ENCODE measurements at places on chromosomes 12 and 14.
A peak's percentile ranks its signal among the peaks of the same experiment; 100 is the strongest.

- DNase-seq, result no peak
These were observed 168.1 kb upstream of the PRICKLE1 start for GRCh38 chr12:42757624-42758119.

- DNase-seq, result no peak
These were observed 2.3 kb downstream of the JDP2 start for GRCh38 chr14:75430116-75430515.

DNA sequence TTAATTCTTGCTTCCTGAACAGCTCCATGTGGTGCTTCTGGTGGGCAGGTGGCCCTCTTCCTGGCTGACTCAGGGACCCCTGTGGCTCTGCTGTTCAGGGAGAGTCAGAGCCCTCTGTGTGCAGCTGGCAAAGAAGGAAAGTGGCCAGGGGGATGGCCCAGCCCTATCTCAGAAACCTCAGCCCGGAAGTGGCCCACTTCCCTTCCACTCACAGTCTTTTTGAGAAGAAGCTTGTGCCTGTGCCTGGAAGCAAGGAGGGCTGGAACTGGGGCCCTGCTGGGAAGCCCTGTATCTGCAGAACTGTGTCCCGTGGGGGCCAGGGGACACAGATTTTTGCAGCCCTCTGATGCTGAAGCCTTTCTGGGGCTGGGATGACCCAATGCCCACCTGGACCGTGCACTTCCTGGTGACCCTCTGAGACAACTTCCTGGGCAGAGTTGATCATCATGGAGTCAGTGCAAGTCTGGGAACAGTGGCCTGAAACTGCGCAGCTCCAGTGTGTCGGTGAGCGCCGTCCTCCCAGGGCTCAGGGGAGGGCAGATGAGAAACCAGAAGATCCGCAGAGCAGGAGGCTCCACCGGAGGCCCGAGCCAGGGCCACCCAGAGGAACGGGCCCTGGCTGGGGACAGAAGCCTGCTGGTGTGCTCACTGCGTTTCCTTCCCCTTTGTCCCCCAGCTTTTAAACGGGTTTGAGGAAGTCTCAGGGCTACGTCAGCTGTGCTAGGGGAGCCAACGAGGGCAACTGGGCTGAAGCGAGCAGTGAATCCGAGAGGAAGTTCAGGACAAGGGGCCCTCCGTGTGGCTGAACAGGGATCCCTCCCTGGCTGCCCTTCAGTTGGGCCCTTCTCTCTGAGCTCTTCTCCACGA, 217.4 kb upstream of the RTL1 start:
- DNase-seq, result no peak

GRCh38 chr14:39857376-39858055, 425.3 kb upstream of the FBXO33 start:
- no peak for DNase-seq

- no peak for DNase-seq
These were observed 88.2 kb downstream of the DUSP16 start for GRCh38 chr12:12474471-12474928.

DNA sequence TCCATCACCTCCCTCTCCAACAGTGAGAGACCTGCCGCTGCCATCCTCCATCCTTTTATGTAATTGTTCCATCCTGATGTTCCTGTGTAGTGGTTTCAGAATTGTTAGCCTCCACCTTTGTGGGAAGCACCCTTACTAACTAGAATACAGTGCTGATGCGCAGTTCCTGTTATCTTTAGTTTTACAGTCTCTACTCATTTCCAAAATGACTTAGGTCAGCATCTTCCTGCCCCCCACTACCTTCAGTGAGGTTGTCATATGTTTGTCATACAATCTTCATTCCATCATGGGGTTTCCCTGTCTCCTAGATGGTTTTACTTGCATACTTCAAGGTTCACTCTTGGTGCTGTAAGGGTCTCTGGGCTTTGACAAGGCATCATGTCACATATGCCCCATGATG, 69.8 kb downstream of the EML1 start:
- DNase-seq, result no peak

GRCh38 chr12:62766496-62766895, 168.5 kb downstream of the PPM1H start:
- no peak for DNase-seq

GRCh38 chr12:128755566-128755965, 68.2 kb downstream of the SLC15A4 start:
- no peak for DNase-seq

DNA sequence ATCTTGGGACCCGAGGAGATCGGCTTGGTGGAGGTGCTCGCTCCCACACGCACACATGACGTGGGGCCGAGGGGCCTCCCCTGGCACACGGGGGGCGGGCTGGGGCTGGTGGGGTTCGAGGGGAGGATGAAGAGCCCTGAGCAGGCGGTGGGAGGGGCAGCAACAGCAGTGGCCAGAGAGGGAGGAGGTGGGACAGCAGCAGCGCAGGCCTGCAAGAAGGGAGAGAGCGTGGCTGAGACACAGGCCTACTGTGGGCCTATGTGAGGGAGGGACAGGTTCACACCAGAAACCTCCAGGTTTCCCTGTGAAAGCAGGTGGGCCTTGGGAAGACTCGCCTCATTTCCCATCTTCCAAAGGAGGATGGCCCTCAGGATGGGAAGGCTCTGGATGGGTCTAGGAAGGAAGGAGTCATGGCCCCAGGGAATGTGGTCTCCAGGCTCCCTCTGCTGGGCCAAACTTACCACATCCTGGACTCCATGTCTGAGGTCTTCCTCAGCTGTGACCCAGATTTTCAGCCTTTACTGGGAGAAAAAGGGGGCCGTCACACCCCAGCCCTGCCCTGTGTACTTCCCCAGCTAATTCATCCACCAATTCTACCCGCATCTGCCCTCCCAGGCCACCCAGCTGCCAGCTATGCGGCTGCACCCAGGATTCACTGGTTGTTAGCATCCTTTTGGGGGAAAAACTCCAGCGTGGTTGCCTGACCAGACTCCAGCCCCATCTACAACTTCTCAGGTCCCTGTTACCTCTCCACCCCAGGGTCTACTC, 2.8 kb downstream of the PIANP start:
- DNase-seq, result no peak

DNA sequence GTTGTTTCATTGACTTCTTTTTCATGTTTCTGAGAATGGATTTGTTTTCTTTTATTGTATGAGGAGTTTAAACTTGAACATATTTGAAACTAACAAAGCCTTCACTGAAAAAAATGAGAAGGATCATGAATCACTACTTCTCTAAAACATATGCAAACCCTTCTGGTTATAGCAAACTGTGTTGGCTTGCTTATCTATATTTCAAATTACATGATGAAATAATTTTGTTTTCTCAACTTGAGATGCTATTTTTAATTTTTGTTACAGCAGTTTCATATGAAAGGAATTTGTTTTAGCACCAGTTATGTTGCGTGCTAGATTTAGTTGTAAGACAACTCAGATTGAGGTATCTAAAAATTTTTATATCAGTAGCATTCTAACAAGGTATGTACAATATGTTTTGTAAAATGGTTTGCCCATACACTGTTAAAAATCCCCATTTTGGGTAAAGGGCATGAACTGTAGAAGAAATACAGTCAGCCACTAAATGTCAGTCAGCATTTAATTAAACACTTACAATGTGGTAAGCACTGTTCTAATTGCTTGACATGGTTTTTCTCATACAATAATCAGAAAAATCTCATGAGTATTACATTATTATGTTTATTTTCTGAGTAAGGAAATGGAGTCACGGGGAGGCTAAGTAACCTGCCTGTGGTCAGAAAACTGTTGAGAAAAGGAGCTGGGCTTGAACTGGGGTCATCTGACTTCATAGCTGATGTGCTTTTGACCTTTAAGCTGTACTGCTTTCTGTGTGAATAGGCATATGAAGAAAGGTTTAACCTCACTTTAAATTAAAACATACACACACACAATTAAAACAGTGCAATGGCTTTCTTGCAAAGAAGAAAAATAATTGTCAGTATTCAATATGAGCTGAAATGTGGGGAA, 105.7 kb downstream of the PLEKHA5 start:
- no peak for DNase-seq

DNA sequence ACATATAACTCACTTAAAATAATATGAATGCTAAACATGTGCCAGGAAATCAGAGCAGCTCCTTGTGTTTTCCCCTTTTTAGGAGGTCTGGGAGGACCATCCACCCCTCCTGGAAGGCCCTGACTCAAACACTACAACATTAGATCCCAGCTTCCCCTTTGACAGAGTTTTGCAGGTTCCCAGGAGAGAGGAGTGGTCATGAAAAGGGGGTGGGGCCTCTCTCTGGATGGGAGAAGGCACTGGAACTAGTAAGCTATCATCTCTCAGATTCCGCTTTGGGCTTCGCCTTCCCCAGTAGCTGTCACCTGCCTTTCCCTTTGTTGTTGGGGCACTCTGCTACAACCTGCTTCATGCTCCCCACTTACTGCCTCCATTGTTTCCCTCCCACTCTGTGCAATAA, 149.2 kb downstream of the ZFP36L1 start:
- no peak for DNase-seq

- DNase-seq, result no peak
These were observed 190.2 kb upstream of the BTG1 start for GRCh38 chr12:92335831-92336230.

DNA sequence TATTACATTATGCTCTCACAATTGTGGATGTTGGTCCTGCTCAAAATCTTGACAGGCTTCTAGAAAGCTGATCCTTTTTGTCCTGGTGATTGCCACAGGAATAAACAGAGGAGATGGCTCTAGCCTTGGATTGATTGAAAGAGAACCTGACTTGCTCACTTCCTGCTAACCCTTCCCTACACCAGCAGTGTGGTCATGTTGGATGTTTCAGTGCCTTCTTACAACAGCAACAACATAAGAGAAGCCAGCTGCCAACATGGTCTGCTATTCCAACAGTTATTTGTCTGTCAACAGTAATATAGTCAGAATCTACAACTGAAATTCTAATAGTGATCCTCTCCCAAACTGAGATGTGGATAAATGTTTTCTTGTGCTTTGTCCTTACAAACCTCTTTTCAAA, 311.6 kb upstream of the DIO2 start:
- no peak for DNase-seq

DNA sequence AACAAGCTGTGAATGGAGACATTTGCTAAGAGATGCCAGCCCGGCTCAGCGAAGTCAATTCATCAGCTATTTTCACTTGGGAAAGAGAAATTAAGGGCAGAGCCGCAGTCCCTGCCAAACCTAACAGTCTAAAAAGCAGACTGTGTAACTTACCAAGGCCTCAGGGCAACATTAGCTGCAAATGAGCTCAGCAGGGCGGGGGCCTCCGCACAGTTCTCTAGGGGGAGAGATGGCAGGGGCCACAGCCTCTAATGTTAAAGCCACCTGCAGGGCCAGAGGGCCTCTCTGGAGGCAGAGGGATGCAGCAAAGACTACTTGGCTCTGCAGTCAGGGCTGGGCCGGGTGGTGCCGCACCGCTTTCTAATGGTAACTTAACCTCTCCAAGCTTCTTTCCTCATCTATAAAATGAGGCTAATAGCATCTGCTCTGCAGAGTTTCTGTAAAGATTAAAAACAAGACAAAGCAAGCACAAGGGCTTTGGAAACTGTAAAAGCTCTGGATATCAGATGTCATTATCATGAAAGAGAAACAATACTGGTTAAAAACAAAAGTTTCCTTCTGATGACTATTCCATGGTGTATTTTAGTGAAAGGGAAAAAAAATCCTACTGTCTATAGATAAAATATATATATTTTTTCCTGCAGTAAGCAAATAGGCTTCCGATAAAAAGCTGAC, 13.4 kb upstream of the GPRC5A start:
- DNase-seq, result no peak

GRCh38 chr12:132414634-132415326, 75.2 kb upstream of the FBRSL1 start:
- DNase-seq, result peak; percentile 52

GRCh38 chr14:52550661-52551060, 1.6 kb downstream of the TXNDC16 start:
- no peak for DNase-seq

DNA sequence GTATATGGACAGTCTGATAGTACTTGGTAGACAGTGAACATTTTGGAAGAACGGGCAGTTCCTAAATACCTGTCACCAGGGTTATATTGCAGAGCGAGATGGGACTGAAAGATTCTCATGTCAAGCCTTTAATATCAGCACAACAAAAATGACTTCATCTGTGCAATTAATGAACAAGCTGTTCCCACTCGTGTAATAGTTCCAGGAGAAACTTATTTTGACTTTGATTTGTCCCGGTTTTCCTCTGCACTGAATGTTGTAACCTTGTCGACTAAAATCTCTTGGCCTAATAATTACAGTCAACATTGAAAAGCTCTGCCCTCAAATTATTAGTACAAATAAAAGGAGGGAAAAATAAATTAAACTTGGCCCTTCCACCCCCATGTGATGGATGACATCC, 79.5 kb downstream of the WASHC3 start:
- DNase-seq, result no peak

DNA sequence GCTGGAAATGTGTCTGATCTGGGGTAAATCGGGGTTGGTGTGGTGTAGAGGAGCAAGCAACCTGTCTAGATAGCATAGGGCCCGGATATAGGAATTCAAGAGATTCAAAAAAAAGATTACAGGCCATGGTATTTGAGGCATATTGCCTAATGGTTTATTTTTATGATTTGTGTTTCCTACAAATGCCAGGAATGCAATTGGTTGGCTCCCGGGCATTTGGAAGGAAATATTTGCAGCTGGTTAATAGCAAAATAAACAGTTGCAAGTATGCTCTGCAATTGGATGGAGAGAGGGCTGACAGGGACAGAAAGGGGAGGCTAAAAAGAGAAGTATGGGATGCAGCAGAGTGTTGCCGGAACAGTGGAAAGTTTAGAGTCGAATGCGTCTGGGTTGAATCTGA, 315.6 kb upstream of the ATP2B1 start:
- no peak for DNase-seq

Measured in stimulated activated CD8-positive, alpha-beta memory T cell treated with anti-CD3 and anti-CD28 coated beads, Interleukin-12 subunit alpha, Interleukin-12 subunit beta, amount 100 ng/mL, for 1 hour (primary cell).